Activated CD8-positive, alpha-beta memory T cell treated with anti-CD3 and anti-CD28 coated beads, Interleukin-2, amount 50 U/mL, for 48 hours (primary cell): ENCODE measurements at places on chromosomes 2 and 18.
A peak's percentile ranks its signal among the peaks of the same experiment; 100 is the strongest.

GRCh38 chr18:2114765-2115164, 456.5 kb downstream of the METTL4 start:
- DNase-seq: no peak

GRCh38 chr2:153823880-153824279, 47.8 kb upstream of the GALNT13 start:
- no peak for DNase-seq

DNA sequence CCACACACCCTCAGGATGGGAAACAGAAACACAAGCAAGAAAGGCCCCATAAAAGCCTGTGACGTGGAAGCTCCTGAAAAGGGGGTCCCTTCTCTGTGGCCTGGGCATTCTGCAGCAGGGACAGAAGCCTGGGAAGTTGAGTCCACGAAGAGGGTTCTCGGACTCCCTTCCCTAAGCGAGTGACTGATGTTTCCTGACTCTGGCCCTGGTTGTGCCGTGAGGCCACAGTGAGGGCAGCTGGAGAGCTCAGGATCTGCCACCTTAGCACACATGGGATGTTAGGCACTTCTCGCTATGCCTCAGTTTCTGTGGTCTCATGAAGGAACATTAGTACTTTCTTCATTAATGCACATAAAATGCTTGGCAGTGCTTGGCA, 87.2 kb upstream of the ZFP36L2 start:
- no peak for DNase-seq

GRCh38 chr2:133104871-133105270, 434.9 kb upstream of the LYPD1 start:
- DNase-seq: no peak

- no peak for DNase-seq
These were observed 517 bp downstream of the GCFC2 start for GRCh38 chr2:75710220-75710576.

- DNase-seq: no peak
These were observed 17.3 kb downstream of the PIK3C3 start for GRCh38 chr18:41972067-41972925.

- DNase-seq: no peak
These were observed 135.0 kb upstream of the ARL4C start for GRCh38 chr2:234631646-234632514.

GRCh38 chr2:105915005-105915558, 170.4 kb downstream of the NCK2 start:
- no peak for DNase-seq

DNA sequence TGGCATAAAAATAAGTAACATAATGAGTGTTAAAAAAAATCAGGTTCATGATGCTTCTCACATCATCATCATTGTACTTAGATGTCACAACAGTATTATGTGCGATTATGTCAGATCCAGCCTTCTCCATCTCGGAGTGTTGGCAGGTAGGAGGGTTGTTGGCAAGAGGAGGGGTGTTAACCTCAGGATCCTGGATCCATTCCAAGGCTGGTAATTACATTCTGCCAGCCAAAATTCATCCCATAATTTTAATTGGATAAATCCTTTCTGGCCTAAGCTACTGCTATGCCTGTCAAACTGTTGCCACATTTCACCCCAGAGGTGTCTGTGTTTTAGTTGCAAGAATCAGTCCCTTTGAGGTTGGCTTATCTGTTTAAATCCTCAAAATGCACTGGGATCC, 891 bp upstream of the FTCDNL1 start:
- no peak for DNase-seq

GRCh38 chr2:152466980-152467676, 132.2 kb downstream of the FMNL2 start:
- DNase-seq: no peak

DNA sequence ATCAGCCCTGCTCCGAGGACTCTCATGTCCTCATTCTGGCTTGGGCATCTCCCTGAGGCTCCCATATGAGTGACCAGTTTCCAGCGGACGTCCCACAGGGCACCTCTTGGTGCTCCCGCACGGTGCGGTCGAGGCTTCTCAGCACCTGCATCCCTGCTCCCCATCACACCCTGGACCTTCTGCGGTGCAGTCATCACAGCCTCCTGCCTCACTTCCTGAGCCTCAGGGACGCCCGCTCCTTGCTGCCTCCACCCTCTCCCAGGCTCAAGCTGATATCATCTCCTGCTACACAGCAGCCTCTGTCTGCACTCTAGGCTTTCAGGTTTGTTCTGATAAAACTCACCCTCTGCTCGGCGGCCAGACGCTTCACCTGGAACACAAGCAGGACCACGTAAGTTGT, 185.0 kb downstream of the TMEM18 start:
- no peak for DNase-seq

GRCh38 chr2:12720278-12720620, 3.5 kb downstream of the TRIB2 start:
- DNase-seq: no peak

DNA sequence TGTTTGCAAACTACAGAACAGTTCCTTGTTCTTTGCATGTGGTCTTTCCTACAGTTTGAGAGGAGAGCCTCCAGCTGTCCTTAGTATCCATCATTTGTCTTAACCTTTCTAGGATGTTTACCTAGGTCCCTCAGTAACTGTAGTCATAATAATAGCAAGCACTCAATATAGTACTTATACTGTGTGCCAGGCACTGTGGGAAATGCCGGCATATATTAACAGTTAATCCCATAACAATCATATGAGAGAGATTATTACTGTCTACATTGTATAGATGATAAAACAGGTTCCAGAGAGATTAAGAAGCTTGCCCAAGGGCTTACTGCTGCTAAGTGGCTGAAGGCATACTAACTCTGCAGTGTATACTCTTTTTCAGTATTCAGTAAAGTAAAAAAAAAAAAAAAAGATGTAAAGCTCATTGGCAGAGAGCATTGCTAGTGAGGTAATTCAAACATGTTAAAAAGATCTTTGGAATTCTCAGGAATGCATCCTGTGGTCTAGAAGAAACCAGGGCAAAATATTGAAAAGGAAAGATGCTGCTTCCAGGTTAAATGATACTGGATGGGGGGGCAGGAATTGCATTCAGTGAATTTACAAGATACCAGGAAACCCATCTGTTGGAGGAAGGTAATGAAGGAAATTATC, 72.3 kb downstream of the SPTBN1 start:
- DNase-seq: no peak

DNA sequence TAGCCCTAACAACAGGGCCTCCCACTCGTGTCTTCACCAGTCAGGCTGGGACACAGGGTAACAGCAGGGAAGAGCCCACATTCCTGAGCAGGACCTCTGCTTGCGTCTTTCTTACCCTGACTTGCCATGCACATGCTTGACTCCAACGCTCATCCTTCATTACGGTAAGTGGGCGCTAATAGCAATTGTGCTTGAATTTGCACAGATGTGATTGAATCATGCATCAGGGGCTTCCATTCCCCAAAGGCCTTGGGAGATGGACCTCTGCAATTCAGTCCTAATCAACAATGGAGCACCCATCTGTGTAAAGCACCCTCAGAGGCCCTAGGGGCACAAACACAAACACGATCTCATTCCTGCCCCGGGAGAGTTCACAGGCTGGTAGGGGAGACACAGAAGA, 13.5 kb downstream of the TEX51 start:
- DNase-seq: no peak

- DNase-seq: no peak
These were observed 102.9 kb downstream of the NFATC1 start for GRCh38 chr18:79498662-79499061.

DNA sequence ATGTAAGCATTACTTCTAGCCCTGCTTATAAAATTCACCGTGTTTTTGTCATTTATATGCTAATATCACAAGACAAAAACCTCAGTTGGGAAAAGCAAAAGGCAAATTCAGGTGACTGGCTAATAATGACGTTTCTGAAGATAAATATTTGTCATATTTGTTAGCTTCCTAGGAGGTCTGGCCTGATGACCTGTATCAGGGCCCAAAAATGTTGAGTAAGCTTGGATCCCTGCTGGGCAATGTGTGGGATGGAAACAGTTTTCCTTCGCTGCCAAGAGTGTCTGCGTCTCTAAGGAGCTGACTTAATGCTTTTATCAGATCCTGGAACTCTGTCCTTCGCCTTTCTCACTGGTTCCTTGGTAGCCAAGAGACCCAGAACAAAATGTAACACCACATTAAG, 230.1 kb upstream of the PXDN start:
- no peak for DNase-seq

GRCh38 chr2:222708274-222708710, 36.8 kb downstream of the MOGAT1 start:
- DNase-seq: peak; percentile 95

DNA sequence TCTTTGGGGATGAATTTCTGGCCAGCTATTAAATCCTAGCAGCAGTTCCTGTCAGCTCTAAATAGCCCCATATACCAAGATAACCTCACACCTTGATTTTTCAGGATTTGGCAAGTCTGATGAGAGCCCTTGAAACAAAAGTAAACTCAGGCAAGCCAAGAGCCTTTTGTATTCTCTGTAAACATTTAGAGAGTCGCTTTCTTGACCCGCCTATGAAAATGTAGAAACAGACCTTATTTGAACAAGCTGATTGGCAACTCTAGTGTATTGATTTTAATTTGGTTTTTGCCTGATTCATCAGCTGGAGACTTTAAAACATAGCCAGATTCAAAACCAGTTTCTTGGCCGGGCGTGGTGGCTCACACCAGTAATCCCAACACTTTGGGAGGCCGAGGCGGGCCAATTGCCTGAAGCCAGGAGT, 43.4 kb downstream of the CABLES1 start:
- DNase-seq: no peak

DNA sequence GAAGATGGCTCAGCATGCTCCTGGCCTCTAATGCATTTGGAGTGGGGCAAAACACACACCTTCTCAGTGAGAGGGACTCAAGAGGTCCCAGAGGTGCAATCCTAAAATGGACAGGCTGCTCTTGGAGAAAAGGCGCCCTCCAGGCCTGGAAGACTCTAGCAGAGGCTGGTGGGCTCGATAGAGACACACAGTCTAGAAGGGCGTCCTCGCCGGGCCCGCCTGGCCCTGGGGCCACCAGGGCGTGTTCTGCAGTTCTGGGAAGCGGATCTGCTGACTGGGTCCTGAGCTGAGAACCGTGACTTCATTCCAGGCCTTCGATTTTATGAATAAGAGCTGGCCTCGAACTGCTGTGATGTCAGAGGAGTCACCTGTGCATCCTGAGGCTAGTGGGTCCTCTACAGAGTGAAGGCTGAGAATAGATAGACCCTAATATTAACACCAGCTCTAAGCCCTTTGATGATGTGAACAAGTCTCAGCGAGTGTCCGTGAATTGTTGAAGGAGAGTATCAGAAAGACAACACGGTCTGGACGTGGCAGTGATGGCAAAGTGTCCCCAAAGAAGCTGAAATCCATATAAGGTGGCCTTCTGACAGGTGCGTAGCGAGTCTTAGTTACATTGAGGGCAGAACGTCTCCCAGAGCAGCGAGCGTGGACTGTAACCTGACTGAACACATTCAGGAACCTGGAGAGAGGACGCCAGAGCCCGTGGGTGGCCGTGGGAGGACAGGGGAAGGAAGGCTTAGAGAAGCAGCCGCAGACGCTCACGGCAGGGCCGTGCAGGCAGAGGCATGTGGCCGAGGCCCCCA, 136.9 kb downstream of the PTGR3 start:
- DNase-seq: no peak

- DNase-seq: no peak
These were observed 42.3 kb downstream of the IL1R2 start for GRCh38 chr2:102033750-102034682.

GRCh38 chr2:129299338-129299737, 680.1 kb upstream of the RAB6C start:
- DNase-seq: no peak

- DNase-seq: no peak
These were observed 2.7 kb downstream of the MIB1 start for GRCh38 chr18:21743166-21743832.

DNA sequence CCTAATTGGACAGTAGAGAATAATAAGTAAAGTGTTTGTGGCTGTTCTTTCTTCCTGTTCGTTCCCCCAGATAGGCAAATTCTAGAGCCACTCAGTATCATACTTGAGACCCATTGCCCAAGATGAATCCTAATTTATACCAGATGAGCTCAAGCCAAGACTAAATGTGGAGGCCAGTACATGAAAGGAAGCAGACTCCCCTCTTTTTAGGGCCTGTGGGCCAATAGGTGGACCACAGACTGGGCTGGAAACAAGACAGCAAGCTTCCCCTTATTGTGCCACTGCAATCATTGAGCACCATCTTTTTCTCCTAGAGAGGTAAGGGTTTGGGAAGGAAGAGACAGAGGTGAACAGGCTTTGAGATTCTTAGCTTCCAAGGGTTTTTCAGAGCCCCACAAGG, 141.9 kb downstream of the MGAT5 start:
- no peak for DNase-seq

DNA sequence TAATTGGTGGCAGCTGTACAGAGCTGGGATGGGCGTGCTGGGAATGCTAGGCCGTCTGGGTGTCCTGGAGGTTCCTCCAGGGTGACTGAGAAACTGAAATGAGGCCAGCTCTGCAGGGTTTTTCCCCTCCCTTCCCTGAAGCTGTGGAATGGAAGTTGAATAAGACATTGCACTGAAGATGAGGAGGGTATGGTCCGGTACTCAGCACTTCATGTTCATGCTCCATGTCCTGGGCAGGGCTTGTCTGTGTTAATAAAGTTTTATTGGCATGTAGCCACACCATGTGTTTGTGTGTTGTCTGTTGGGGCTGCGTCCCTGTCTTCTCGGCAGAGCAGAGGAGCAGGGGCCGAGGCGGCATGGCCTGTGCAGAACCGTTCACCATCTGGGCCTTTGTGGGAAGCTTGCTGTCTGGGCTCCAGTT, 154.0 kb downstream of the LDLRAD4 start:
- no peak for DNase-seq

DNA sequence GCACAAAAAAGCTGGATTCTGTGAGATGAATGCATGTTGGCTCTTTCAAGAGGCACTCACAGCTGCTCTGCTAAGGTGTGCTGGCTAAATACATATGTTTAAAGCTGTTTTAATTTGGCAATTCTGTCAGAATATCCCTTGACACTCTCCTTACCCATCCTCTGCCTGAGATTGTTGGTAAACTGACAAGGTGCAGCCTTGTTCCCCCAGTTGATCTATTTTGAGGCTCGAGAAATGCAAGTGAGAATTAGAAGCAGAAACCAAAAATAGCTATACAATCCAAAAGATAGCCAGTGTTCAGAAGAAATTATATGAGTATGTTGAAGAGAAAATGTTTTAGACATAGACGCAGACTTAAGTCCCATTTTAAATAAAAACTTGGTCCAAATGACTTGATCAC, 971.7 kb upstream of the GYPC start:
- no peak for DNase-seq

- no peak for DNase-seq
These were observed 202.1 kb downstream of the CYP26B1 start for GRCh38 chr2:71945603-71945959.

- DNase-seq: no peak
These were observed 857 bp downstream of the FABP1 start for GRCh38 chr2:88126772-88127637.

- no peak for DNase-seq
These were observed 8.0 kb downstream of the ATP8B1 start for GRCh38 chr18:57794951-57795728.

GRCh38 chr2:241774419-241775222, 2.0 kb upstream of the GAL3ST2 start:
- DNase-seq: peak; percentile 51

- DNase-seq: peak; percentile 89
These were observed 8.9 kb downstream of the TNS1 start for GRCh38 chr2:217993817-217994463.

GRCh38 chr18:53509886-53510285, 714.6 kb downstream of the MBD2 start:
- no peak for DNase-seq

- DNase-seq: no peak
These were observed 57.7 kb downstream of the TSHZ1 start for GRCh38 chr18:75268364-75268646.
